ENCODE measurements at places on chromosomes 13 and 19. TPM values are rescaled to one million over a fixed set of nuclear protein-coding genes. Genes with fewer than 3 reads are reported as not detected.

Gene CGB8
- not detected for total RNA-seq

Gene FAM83E
- total RNA-seq, result 3.5 TPM

Gene AKAP11
- 17.8 TPM for total RNA-seq

Gene TMC4
- 0.71 TPM for total RNA-seq

Gene ZNF284
- 2.7 TPM for total RNA-seq

Gene ERFL
- not detected for total RNA-seq

Gene SYT3
- total RNA-seq, result 0.53 TPM

Gene RFXAP
- total RNA-seq, result 9.0 TPM

Gene LILRB5
- not detected for total RNA-seq

Gene WTIP
- 26.9 TPM for total RNA-seq

Gene ZNF208
- not detected for total RNA-seq

Gene MAP3K10
- 16.5 TPM for total RNA-seq

Gene USHBP1
- total RNA-seq, result 19.4 TPM

Gene ZNF616
- total RNA-seq, result 8.7 TPM

Gene KANK3
- total RNA-seq, result 26.3 TPM

Gene TECR
- total RNA-seq, result 109 TPM

Gene ZNF878
- total RNA-seq, result not detected

Gene SMARCA4
- 177 TPM for total RNA-seq

Gene RASGRP4
- not detected for total RNA-seq

Gene METTL21C
- total RNA-seq, result not detected

Gene DPF1
- total RNA-seq, result 5.0 TPM

Gene NLRP13
- total RNA-seq, result not detected

Gene MED16
- 63.1 TPM for total RNA-seq

Gene FREM2
- not detected for total RNA-seq

Gene ZSWIM4
- total RNA-seq, result 26.6 TPM

Gene ZNF813
- 2.3 TPM for total RNA-seq

Gene NR2F6
- 39.2 TPM for total RNA-seq

Gene C19orf18
- total RNA-seq, result 0.64 TPM

Gene FPR3
- not detected for total RNA-seq

Gene IRGC
- not detected for total RNA-seq

Gene ZNF568
- 6.4 TPM for total RNA-seq

Gene MBD3L2
- total RNA-seq, result not detected

Gene SLC15A1
- total RNA-seq, result not detected

Gene ZNF433
- total RNA-seq, result 1.8 TPM

Gene DLEU7
- not detected for total RNA-seq

Gene SEMA6B
- 166 TPM for total RNA-seq

Gene IGFL2
- not detected for total RNA-seq

Gene LHB
- total RNA-seq, result not detected

Gene SYNGR4
- not detected for total RNA-seq

Gene KLK2
- not detected for total RNA-seq

Gene ZNF569
- 5.4 TPM for total RNA-seq
